ENCODE measurements at places on chromosomes 1 and 21.
A peak's percentile ranks its signal among the peaks of the same experiment; 100 is the strongest.

DNA sequence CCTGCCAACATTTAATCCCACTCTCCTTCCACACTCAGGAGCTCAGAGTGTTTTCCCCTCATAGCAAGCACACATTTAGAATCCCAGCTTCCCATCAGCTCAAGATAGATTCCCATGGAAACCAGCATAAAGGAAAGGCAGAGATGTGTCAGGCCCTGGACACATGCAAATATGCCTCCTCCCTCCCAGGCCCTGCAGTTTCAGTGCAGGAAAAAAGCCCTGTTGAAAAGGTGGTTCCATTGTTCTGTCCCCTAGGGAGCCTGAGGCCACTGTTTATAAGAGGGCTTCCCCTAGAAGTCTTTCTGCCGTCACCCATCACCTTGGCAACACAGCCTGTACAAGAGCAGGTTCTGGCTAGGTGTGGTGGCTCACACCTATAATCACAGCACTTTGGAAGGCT is 3.6 kb downstream of the CACNA1S start:
- DNase-seq: no peak

DNA sequence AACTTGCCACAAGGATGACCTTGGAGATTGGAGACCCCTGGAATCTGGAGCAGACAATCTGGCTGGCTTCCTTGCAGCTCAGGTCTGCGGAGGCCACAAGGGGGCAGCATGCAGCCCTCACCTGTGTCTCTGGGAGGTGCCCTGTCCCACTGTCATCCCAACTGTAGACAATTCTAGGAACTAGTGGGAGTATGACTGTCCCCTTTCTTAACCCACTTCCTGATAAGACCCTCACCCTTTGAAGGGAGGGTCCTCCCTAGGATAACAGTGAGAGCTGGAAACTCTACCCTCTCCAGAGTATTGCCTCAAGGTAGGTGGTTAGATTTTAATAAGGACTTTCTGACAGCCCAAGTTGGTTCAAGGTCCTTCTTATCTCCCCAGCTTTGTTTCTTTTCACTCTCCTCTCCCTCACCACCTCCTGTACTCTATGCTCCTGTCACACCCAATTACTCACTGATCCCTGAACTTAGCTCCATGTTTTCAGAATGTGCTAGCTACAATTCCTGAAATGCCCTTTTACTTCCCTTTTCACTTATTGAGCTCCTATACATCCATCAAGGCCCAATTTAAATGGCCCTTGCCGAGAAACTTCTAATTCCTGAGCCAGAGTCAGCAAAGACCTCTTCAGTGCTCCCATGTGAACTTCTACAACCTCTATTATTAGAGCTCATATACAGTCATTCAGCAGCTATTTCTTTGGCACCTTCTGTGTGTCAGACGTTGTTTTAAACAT is 9.2 kb upstream of the KCNQ4 start:
- peak; percentile 20 for DNase-seq

- DNase-seq: no peak
Measured at GRCh38 chr1:68322837-68323687, 90.7 kb upstream of the WLS start.

DNA sequence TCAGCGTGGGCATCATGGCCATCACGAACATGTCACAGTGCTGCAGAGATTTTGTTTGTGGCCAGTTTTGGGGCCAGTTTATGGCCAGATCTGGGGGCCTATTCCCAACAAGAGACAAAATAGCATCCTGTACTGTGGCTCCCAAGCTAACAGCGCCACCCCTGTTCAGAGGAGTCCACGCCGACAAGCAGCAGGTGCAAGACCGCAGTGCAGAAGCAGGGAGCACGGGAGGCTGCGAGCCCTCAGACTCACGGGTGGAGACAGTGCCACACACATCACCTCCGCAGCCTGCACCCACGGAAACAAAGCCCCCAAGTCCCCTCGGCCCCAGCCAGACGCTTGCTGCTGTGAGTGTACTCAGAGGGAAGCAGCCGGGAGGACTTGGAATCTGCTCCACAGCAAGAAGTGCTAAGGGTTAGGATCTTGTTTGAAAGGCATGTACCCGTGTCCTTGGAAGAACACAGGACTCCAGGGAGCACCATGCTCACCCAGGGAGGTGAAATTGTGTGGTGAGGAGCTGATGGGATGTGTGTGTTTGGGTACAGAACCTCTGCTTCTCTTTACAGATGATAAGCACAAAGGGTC is 7.1 kb downstream of the TCP10L start:
- DNase-seq: no peak

GRCh38 chr1:150121236-150121862 is 28.4 kb upstream of the PLEKHO1 start:
- DNase-seq: no peak

DNA sequence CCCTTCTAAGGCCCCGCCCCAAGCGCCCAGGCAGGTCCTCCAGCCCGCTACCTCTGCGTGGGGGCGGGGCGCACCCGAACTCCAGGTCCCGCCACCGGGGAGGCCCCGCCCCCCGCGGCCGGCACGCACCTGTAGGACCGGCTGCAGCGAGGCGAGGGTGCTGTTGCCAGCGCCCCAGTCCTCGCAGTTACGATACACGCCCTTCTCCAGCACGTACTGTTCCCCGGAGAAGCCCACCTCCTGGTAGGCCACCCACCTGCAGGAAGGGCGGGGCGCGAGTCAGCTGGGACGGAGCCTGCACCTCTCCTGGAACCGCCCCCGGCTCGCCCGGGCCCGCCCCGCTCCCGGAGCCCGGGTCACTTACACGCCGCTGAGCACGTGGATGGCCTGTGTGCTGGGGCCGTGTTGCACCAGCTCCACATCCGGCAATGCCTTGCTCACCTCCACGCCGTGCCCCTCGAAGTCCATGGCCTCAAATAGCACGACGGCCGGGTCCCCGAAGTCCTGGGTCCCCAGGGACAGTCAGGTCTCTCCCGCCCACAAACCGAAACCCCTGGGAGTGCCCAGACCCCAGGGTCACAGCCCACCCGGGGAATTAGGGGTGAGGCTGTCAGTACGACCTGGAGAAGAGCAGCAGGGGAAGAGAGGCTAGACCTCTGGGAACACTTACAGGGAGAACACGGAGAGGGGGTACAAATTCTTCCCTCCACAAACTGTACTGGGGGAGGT is 17.3 kb downstream of the CRYBG2 start:
- DNase-seq: no peak

- DNase-seq: no peak
Measured at GRCh38 chr1:174433451-174433850, 14.3 kb upstream of the GPR52 start.

DNA sequence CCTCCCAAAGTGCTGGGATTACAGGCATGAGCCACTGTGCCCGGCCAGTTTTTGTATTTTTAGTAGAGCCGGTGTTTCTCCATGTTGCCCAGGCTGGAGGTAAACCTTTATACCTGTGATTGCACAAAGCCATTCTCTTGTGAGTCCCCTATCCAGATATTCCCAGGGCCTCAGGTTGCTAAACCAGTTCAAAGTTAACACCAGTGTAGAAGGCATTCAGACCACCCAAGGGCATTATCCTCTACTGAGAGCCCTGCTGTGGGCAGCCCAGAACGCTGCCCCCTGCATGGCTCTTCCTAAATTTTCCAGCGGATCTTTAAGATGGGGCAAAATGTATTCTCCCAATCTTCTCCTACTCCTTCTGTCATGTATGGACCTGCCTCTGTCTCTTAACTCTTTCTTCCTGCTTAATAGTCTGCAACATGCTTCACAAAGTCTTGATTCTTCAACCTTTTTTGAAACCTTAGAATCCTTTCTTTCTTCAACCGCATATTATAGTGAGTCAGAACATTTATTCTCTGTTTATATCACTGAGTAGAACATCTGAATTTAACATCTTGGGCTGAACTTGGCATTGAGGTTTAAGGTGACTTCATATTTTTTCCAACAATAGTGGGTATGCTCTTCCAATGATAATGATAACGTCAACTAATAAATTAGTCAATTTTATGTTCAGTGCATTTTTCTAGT is 36.0 kb downstream of the UBE4B start:
- DNase-seq: no peak

- DNase-seq: no peak
Measured at GRCh38 chr1:38287547-38287946, 241.0 kb upstream of the POU3F1 start.

DNA sequence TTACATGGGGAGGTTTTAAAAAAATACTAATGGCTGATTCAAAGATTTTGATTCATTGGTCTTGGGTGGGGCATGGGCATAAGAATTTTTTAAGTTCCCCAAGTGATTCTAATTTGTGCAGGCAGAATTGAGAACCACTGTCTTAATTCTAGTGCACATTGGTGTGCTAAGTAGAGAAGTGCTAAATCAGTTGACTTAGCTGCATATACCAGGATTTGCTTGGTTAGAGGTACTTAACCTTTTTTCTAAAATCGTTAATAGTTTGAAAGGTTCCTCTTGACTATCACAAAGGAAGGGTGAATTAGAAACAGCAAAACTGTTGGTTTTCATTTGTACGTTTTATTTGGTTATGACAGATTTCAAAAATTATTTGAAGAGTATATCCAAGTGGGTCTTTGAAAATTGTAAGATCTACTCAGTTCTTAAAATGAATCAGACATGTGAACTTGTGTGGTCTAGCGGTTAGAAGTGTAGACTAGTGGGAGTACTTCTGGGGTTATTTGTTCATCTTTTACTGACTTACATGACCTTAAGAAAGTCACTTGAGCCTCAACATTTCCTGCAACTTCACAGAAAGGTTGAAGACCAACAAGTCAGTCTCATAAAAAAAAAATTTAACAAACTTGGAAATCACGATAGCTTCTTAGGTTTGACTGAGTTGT is 66.7 kb downstream of the RPAP2 start:
- DNase-seq: no peak

- no peak for DNase-seq
Measured at GRCh38 chr1:107683683-107684082, 281.3 kb downstream of the VAV3 start.

GRCh38 chr1:242017580-242018233 is 18.8 kb upstream of the MAP1LC3C start:
- DNase-seq: peak; percentile 56

DNA sequence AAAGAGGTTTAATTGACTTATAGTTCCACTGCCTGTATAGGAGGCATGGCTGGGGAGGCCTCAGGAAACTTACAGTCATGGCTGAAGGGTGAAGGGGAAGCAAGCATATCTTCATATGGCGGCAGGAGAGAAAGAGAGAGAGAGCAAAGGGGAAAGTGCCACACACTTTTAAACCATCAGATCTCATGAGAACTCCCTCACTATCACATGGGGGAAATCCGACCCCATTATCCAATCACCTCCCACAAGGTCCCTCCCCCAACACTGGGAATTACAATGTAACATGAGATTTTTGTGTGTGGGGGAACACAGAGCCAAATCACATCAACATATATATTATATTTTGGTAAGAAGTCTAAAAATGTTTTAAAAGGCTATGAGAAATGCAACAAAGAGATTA is 27.2 kb downstream of the FABP3 start:
- DNase-seq: no peak

All from inflammatory macrophage treated with lipopolysaccharide for 4 hours (primary cell).